Thymus (tissue), 14 donors: ENCODE measurements at places on chromosomes 7 and 10. TPM values are rescaled to one million over a fixed set of nuclear protein-coding genes. Genes with fewer than 3 reads are reported as not detected.

Gene NPY4R
- total RNA-seq = 0.05 TPM

Gene ARMC3
- 0.09 TPM for total RNA-seq

Gene DMBT1
- total RNA-seq = 0.09 TPM

Gene ARHGEF35
- 1.3 TPM for total RNA-seq

Gene NPFFR1
- 0.05 TPM for total RNA-seq

Gene ZCWPW1
- total RNA-seq = 4.8 TPM

Gene SLC37A3
- total RNA-seq = 21.6 TPM

Gene TAS2R41
- total RNA-seq = 0.24 TPM

DNA sequence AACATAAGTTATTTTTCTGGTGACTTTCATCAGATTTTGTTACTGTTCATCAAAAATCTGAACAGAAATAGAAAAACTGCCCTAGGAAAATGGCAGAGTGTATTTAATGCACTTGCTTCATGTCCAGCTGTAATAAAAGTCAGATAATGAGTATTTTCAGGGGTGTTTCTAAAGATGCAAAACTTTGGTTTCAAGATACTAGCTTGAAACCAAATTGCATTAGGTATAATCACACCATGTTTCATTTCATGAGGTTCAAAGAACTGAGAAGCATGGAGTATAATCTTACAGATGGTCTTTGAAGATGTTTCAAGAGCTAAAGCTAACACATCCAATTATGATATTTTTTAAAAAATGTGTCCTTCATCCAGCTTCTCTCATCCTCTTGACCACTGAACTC is 128.9 kb downstream of the NRCAM start:
- no peak for DNase-seq

- DNase-seq = no peak
These were observed 90.3 kb downstream of the FAM204A start for GRCh38 chr10:118251791-118252190.

DNA sequence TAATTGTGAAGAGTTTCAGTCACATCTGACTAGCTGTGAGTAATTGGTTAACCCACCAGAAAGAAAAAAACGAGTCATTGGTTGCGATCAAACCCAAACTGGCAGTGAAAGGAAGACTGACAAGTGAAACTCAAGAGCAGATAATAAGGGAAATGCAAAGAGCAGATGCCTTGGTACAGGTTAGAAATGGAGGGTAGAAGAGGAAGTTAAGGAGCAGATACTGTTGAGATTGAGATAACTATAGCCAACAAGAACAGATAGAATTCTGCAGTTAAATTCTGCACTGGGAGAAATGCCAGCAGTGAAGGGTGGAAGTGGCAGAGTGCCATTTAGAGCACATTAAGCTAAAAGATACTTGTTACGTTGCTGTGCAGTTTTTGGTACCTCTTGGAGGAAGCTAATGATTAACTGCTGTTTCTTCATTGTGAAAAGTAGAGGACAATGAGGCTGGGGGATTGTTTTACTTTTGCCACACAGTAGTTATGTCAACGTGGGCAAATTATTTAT is 65.8 kb downstream of the CDK13 start:
- DNase-seq = no peak

GRCh38 chr7:128446306-128446705 is 9.4 kb upstream of the HILPDA start:
- no peak for DNase-seq

- DNase-seq = no peak
These were observed 52.0 kb upstream of the GRB10 start for GRCh38 chr7:50834679-50835078.

GRCh38 chr7:157389951-157390730 is 53.3 kb downstream of the DNAJB6 start:
- DNase-seq = no peak

DNA sequence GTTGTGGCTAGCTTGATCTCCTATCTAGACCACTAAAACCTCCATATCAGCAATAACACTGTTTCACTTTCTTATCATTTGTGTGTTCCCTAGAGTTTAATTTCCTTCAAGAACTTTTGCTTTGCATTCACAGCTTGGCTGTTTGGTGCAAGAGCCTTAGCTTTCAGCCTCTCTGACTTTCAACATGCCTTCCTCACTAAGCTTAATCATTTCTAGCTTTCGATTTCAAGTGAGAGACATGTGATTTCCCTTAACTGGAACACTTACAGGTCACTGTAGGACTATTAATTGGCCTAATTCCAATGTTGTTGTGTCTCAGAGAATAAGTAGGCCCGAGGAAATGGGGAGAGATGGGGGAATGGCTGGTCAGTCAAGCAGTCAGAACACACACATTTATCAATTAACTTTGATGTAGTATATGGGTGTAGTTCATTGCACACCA is 10.6 kb upstream of the BPGM start:
- no peak for DNase-seq
